Left cardiac atrium (tissue), 4 donors: ENCODE measurements at places on chromosomes 1 and 21. TPM values are rescaled to one million over a fixed set of nuclear protein-coding genes. Genes with fewer than 3 reads are reported as not detected.

Gene DMRTA2
- total RNA-seq: not detected

Gene CFHR4
- not detected for total RNA-seq

Gene SELL
- total RNA-seq: 4.7 TPM

Gene PIK3R3
- total RNA-seq: 34.9 TPM

GRCh38 chr1:54876814-54877213 is 10.2 kb downstream of the DHCR24 start:
- DNase-seq: no peak

- no peak for DNase-seq
These were observed 116.5 kb downstream of the ZP4 start for GRCh38 chr1:237774246-237774645.

GRCh38 chr1:159089184-159089791 is 12.7 kb upstream of the AIM2 start:
- DNase-seq: no peak

DNA sequence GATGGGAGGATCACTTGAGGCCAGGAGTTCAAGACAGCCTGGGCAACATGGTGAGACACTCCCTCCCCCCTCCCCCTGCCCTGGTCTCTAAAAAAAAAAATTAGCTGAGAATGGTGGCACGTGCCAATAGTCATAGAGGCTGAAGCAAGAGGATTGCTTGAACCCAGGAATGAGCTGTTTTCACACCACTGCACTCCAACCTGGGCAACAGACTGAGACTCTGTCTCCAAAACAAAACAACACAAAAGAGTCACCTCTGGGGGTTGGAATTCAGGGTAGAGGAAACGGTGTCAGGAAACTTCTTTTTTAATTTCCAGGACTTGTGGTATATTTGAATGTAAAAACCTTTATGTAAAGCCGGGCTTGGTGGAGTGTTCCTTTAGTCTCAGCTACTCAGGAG is 43.2 kb downstream of the RHOU start:
- DNase-seq: no peak

DNA sequence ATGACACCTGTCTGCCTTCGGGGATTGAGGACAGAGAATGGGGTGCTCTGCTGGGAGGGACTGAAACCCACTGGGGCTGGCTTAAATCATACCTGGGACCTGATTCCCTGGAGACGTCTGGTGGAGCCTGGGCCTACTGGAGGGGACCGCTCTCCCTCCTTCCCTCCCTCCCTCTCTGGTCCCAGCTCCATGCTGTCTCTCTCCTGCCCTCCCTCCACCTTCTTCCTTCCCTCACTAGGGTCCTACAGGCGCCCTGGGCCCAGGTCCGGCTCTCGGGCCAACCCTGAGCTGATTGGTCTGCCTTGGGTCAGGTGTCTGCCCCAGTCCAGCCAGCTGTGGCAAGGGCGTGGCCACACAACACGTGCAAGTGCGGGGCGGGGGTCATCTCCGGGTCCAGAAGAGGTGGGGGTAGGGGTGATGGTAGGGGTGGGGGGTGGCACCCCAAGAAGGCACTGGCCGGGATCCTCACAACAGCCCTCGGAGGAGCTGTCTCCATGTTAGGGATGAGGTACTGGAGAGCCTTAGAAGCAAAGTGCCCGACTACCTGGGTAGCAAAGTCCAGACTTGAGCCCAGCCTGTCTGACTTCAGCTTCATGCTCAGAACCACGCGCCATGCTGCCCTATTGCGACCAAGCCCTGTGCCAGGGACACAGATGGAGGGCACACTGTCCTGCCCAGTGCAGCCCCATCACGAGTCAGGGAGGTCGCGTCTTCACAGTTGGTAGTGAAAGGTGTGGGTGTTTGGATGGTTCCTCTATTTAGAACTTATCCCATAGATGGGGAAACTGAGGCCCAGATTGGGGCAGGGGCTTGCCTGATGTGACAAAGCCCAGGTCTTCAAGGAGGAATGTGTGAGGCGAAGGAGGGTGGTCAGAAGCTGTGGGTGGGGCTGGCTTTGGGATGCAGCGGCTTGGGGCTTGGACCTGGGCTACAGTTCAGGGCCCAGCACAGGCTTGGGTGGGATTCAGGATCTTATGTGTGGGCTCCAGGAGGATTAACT is 574.1 kb downstream of the PTPRU start:
- no peak for DNase-seq

- DNase-seq: peak; percentile 27
These were observed 46.5 kb upstream of the RNF11 start for GRCh38 chr1:51189421-51190073.

- DNase-seq: peak; percentile 79
These were observed at the start of gene RIMS3 for GRCh38 chr1:40665335-40666171. Gene RIMS3, minus strand, starts transcription at chr1:40665682. Its CDS starts 23,757 bp downstream, at chr1:40641925.

DNA sequence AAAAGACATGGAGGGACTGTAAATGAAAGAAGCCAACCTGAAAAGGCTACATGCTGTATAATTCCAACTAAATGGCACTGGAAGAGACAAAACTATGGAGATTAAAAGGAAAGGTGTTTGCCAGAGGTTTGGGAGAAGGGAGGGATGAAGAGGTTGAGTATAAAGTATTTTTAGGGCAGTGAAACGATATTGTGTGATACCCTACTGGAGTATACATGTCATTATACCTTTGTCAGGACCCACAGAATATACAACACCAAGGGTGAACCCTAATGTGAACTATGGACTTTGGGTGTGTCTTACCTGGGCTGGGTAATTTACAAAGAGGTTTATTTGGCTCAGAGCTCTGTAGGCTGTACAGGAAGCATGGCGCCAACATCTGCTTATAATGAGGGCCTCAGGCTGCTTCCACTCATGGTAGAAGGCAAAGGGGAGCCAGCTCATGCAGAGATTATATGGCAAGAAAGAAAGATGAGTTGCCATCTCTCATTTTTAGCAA is 73.4 kb downstream of the CD2 start:
- DNase-seq: no peak

DNA sequence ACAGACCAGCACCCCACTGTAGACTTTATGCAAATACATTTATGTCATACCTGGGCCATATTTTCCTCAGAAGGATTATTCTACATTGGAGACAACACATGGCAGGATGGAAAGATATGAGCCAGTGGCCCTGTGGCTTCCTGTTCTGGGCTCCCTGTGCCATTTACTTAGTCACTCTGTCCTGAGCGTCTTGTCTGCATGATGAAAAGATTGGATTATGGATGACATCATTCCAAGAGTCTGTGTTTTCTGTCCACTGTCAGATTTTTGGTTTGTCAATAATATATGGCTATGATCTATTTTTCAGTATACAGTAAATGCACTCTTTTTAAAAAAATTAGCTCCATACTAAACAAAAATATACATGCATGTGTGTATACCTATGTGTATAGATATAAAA is 30.8 kb downstream of the IGSF5 start:
- no peak for DNase-seq
